ENCODE measurements at places on chromosomes 3 and 15.

DNA sequence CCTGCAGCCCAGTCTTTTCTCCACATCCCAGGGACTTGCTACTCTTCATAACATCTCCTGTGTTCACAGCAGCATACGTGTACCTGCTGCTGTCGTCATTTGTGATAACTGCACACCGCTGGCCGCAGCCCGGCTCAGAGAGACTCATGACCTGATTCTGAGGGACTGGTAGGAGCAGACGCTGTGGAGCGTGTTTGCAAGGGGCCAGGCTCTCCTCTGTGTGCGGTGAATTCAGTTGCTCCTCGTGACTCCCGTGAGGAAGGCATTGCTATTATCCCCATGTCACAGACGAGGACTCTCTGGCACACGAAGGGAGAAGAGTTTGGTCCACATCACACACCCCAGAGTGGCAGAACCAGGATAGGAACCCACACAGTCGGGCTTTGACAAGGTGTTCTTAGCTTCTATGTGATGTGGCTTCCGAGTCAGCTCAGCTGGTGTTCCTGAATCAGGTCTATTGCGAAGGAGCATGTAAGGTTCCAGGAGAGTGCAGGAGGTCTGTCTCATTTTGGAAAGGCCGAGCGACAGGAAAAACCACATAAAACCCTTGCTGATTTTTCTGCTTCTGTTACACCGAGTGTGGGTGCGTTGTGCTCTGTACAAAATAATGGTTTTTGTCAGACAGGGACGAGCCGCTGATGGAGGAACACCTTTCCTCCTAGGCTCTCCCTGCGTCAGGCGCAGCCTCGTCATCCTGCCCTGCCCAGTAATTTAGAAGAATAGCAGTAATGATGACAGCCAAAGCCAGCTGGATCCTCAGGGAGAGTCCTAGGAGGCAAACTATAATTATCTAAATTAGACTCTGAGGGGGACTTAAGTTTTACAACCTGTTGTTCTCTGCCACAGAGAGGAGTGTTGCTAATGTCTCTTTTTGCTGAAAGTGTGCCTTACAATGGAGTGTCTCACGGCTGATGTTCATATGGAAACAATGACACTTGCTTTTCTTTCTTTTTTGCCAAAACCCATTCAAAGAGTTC, 157.5 kb upstream of the RGMA start:
- no peak for DNase-seq

DNA sequence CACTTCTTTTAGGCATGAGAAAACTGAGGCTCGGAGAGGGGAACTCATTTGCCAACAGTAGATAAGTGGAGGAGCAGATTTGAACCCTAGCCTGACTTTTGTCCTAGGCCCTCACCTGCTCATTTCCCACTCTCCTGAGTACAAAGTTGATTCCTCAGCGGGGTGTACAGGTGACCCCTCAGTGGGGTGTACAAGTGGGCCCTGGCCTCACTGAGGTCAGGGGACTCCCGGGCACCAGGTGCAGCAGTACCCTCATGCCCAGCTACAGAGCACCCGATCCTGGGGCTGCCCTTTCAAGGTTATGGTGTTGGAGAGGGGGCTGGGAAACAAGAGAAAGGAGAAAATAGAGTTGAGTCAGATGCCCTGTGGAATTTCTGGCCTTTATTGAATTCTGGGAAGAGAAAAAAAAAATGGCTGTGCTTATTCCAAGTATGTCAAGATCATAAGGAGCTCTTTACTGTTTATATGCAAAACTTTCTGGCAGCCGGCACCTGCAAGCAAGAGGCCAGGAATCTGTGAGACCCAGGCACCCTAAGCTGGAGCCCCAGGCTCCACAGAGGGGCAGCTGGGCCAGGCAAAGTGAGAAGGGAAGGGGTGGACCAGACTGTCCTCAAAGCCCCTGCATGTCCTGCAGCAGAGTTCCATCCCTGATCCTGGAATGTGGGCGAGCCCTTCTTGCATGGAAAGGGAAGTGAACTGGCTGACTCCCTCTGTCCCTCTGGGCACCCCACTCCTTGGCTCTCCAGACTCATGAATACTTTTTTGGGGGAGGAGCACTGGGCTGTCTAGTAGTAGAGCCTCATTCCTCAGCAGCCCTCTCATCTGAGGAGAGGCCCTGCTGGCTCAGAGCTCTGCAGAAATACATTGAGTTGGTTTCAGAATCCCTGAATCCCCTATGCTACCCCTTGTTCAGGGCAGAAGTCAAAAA, 43.1 kb downstream of the AMOTL2 start:
- DNase-seq: no peak

DNA sequence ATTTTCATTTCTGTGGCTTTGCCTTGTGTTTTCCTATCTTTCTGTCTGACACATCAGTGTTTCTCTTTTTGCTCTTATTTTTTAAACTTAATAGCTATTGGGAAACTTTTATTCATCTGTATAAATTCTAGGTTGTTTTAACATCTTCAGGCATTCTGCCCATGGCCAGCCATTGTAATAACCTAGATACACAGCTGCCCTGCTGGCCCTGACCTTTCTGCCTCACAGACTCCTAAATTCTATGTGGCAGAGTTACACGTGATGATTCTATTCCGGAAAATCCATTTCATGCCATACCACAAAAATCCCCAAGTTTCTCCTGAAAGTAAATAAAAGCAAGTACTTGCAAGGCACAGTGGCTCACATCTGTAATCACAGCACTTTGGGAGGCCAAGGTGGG, 150.1 kb downstream of the UACA start:
- no peak for DNase-seq

- DNase-seq: no peak
Observed at GRCh38 chr15:31303726-31304648, 22.6 kb upstream of the KLF13 start.

GRCh38 chr15:93040288-93041158, 48.5 kb downstream of the RGMA start:
- DNase-seq: no peak

DNA sequence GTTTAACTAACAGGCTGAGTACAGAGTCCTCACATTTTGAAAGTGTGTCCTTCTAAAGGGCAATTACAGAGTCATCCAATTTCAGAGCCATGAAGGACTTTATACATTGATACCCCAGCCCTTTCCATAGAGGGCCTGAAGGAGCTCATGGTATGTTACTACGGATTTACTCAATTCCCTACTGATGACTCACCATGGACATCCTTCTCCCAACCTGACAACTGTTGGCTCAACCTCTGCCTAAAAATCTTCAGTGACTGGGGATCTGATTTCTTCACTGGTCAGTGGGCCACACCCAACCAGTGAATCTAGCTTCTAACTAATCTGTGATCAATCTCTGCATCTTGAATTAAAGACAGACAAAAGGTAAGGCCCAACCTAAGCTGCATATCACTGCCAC, 963.4 kb upstream of the CFAP20DC start:
- DNase-seq: no peak

DNA sequence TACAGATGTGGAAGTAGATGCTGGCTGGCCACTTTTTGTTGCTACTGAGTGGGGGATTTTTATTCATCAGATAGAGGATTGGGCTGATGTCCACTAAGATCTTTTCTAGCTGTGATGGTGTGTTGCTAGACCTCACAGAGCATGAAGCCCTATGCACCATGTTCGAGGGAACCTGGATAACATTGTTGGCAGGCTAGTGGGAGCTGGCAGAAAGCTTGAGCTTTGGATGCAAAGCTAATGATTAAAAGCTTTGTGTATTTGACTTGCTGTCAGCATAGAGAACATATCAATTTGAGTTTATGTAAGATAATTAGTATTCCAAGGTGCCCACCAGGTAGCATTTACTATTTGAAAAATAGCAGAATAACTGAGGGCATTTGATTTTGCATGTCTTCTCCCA, 59.1 kb downstream of the ST6GAL1 start:
- no peak for DNase-seq

DNA sequence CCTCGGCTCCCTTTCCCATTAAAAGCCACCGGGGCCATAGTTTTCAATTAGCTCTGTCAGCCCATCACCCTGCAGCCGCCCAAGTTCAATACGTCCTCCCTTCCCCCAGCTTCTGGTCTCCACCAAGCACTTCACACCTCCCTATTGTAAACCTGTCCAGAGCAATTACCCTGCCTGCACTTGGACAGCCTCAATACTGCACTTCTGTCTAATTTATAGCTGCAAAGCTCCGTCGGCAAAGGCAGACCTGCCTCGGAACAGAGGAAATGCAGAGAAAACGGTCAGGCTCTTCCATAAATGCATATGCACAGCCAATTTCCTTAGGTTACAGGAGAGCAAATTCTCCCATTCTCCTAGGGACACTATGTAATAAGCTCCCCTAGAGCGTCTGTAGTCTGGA, 21.9 kb downstream of the LRIG1 start:
- DNase-seq: no peak

DNA sequence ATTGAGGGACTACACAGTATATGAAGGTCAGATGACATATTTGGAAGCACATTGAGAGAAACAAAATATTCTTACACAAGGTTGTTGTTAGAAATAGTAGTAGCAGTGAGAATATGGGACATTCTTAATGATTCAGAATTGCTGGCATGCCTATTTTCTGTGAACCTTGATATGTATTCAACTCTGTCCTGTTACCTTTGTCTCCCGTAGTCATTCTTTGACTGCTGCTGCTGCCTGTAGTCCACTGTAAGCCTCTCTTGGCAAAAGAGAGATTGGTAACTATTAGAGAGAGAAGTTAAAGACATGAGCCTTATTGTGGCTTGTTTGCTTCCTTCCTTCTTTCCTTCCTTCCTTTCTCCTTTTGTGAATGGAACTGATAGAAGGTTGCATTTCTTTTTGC, 64.5 kb downstream of the TCF12 start:
- DNase-seq: no peak

DNA sequence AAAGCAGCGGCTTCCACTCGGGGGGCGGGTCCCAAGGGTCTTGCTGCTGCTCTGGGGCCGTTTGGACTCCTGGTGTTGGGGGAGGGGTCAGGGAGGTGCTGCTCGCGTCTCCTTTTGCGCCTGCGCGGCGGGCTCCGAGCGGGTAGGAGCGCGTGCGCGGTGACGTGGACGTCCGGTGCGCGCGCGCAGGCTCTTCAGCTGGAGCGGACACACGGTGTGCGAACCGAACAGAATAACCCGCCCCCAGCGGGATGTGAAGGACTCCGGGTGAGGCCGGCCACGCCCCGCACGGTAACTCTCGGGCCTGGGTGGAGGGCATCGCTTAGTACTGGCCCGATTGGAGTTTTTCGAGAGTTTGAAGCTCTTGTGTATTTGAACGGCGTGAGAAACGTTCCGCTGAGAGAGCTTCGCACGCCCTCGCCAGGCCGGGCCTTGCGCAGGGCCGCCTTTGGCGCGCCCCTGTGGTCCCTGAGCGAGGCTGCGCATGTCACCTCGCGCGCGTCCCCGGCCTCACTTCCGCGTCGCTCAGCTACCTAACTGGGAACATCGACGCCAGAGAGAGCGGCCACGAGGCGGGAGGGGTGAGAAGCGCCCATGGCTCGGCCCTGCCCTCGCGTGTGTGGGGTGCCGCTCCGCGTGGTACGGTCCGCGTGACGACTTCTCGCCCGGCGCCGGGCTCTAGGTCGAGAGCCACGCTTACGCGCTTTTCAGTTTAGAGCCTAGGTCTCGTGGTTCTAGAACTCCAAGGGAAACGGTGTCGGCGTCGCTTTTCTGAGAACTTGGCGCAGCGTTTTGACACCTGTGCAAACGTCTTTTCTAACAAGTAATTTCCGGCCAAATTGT, at the start of gene MGA:
Gene MGA (plus strand): TSS at position 171 of the 843 bp plus-strand sequence.
- DNase-seq: peak; percentile 93

Data from neuronal stem cell (in vitro differentiated cells).